ENCODE measurements at places on chromosomes 5 and 9.

GRCh38 chr5:142175039-142175438, 66.5 kb downstream of the NDFIP1 start:
- DNase-seq: no peak

DNA sequence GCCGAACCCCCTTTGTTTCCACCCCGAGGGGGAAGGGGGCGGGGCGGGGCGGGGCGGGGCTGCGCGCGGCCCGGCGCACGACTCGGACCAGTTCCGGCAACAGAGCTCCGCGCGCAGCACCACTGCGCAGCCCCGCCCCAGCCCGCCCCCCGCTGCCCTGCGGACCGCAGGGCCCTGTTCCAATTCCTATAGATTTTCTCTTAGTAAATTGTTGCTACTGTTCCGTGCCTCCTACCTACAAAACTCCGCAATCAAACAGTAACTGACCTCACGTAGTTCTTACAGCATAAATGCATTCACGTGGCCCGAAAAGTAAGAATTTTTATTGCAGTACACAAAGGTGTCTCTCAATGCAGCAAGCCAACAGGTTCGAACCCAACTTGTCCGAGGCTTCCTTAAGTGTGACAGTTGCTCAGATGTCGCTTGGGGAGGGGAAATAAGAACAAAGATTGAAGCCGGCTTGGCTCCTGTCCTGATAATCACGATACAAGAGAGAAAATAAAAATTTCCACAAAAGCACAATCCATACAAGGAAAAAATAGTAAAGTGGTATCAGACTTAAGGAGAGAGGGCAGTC, 1.2 kb upstream of the RNF38 start:
- DNase-seq: peak; percentile 80

GRCh38 chr5:134585966-134586365, 46.7 kb downstream of the SAR1B start:
- DNase-seq: no peak

GRCh38 chr5:60066502-60066901, 173.0 kb upstream of the PDE4D start:
- peak; percentile 77 for DNase-seq

- DNase-seq: no peak
Measured at GRCh38 chr5:37791321-37791720, 48.5 kb downstream of the GDNF start.

DNA sequence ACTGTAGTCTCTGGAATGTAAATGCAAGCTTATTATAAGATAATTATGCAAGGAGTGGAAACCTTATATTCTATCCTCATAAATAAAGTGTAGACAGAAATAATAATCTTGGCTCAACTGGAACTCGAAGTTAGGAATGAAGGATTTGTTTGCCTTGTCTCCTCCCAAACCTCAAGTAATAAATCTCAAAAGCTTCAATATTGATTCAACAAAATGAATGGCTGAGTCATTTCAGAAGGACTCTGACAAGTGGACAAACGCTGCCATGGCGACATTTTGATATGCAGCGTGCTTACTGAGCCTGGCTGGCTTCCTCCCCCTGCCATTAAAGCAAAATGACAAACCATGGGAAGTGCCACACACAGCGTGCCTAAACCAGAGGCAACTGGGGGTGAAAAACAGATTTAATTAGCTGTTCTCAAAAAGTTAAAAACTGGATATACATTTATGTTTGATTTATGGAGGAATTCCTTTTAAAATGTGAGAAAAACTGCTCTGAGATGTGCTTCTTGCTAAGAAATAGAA, 10.5 kb upstream of the ADGRV1 start:
- DNase-seq: peak; percentile 79

- no peak for DNase-seq
Measured at GRCh38 chr9:116574027-116574679, 113.0 kb upstream of the TRIM32 start.

DNA sequence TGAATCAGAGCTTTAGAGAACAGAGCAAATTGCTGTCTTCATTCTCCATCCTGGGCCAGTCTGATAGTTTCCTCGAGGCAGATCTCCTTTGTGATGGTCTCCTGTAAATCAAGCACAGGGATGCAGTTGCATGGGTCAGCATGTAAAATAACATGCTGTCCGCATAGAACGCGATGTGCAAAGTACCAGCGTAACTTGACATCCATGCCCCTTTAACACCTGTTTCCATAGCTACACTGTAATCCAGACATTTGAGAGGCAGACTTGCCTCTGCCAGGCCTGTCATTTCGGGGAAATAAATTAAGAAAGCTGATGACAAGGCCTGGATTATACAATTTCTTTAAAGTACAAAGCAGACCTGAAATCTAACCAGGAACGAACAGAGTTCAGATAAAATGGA, 413.5 kb downstream of the TLE4 start:
- no peak for DNase-seq

DNA sequence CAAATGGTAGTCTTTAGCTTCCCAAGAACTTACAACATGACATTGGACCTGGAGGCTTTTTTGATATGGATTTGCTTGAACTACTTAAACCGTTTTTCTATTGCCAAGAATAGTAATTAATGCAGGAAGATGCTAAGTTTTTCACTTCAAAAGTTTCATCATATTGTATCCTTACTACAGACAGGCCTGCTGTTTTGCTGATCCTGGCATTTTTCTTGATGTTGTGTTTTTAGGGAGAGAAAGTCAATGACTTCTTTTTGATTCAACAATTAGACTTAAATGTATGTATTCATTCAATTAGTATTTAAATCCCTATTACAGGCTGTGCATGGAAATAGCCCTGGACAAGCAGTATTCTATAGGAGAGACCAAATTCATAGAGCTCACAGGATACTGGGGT, 172.7 kb downstream of the TRPM3 start:
- no peak for DNase-seq

DNA sequence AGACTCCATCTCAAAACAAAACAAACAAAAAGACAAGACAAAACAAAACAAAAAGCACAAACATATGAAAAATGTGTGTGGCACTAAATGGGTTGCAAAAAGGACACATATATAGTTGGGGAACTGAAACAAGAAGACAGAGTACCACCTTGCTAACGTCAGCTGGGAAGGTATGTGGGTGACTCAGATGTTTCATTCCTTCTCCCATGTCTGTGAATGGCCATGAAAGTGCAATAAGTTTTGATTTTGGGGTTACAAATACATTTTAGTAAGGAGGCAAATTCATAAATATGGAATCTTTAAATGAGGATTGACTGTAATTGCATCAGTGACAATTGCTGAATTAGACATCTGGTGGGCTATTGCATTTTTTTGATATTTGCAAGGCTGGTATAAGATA, 81.6 kb upstream of the KLF4 start:
- DNase-seq: no peak

GRCh38 chr9:19232823-19233194, 2.3 kb downstream of the DENND4C start:
- DNase-seq: peak; percentile 29

DNA sequence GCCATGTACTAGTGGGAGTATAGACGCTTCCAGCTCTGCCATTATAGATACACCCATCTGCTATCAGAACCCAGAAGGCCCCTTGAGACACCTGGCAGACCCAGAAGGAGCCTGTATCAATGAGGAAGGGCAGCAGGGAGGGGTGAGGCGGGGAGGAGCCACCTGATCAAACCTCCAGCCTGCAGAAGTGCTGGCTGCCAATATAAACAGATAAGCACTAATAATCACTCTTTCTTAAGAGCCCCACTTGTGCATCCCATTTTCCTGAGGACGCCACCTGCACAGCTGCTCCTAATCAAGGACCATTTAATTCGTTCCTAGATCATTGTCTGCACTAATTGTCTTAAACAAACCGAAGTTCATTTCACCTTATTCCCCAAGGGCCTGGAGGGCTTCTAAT, 75.0 kb upstream of the NEK6 start:
- no peak for DNase-seq

DNA sequence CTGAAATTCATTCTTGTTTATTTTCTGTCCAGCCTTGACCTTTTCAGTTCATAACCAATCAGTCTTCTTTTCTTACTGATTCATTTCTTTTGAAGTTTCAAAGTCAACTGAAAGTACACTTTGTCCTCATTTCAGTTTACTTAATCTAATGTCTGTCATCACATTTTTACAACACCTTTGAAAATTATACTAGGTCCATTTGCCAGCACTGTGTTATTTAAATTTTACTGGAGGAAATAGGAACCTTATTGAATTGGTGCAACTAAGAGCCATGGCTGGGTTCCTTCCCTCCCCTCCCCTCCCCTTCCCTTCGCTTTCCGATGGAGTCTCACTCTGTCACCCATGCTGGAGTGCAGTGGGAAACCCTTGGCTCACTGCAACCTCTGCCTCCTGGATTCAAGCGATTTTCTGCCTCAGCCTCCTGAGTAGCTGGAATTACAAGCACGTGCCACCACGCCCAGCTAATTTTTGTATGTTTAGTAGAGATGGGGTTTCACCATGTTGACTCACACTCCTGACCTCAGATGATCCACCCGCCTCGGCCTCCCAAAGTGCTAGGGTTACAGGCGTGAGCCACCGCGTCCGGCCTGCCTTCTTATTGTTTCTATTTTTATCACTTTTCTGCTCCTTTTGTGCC, 6.3 kb downstream of the RMI1 start:
- peak; percentile 40 for DNase-seq

DNA sequence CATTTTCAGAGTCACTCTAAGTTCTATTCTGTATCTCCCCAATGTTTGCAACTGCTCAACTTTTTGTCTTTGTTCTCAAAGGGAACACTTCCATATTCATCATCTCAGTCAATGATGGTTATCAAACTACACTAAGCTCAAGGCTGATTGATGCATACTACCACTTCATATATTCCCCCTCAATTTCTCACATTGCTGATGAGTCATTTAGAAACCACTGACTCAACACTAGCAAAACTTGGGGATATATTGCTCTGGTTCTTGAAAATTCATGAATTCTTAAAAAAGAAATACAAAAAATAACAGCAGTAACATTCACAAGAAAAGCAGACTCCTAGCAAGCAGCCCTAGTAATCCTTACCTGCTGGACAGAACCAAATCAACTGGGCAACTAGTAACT, 52.2 kb downstream of the ABHD17B start:
- peak; percentile 59 for DNase-seq

- no peak for DNase-seq
Measured at GRCh38 chr5:18119156-18119785, 485.0 kb downstream of the TAF11L14 start.

DNA sequence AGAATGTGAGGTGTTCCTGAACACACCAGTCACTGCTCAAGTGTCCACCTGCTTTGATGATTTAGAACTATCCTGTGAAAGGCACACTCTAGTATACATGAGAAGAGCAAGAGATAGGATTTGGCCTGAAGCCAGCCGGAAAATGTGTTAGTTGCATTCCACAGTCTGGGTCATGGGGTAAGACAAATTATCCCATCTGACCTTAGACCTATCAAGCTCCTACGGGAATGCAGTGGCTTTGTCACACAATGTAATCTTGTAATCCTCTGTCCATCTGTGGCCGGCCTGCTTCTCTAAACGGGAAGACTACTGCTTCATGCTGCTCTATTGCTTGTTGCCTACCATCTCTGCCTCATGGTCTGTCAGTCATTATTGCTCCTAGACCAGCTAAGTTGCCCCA, 92.4 kb upstream of the PRRC1 start:
- no peak for DNase-seq

GRCh38 chr5:135973323-135974020, 18.7 kb upstream of the LECT2 start:
- DNase-seq: peak; percentile 47

DNA sequence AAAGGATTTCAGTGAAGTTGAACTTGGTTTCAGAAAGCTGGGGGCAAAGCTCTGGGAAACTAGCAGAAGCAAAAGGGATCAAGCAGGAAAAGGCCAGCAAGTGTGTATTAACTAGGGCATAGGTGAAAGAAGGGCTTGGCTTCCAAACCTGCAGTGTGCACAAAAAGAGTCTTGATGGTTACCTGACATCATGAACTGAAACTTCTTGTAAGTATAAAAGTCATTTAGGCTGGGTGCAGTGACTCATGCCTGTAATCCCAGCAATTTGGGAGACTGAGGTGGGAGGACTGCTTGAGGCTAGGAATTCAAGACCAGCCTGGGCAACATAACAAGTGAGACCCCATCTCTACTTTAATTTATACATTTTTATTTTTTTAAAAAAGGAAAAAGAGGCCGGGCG, 216.4 kb downstream of the EPB41L4A start:
- no peak for DNase-seq

DNA sequence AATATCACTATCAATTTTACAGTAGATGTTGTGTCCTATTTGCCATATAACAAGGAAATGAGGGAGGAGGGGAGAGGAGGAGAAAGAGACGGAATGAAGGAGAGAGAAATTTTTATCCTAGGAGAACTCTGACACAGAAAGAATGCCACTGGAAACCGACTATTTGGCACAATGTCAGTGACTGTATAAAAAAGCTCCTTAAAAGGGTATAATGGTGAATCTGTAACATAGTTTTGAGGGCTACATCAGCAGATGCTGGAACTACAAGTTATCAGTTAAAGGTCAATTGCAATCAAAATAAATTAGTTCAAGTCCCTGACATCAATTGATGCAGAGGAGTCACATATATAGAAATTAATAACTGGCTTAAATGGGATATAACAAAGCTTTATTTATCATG, 5.7 kb downstream of the EDIL3 start:
- DNase-seq: peak; percentile 93

GRCh38 chr5:8473827-8474568, 605.0 kb downstream of the MTRR start:
- no peak for DNase-seq

GRCh38 chr9:26891726-26892125, 876 bp downstream of the CAAP1 start:
- no peak for DNase-seq

DNA sequence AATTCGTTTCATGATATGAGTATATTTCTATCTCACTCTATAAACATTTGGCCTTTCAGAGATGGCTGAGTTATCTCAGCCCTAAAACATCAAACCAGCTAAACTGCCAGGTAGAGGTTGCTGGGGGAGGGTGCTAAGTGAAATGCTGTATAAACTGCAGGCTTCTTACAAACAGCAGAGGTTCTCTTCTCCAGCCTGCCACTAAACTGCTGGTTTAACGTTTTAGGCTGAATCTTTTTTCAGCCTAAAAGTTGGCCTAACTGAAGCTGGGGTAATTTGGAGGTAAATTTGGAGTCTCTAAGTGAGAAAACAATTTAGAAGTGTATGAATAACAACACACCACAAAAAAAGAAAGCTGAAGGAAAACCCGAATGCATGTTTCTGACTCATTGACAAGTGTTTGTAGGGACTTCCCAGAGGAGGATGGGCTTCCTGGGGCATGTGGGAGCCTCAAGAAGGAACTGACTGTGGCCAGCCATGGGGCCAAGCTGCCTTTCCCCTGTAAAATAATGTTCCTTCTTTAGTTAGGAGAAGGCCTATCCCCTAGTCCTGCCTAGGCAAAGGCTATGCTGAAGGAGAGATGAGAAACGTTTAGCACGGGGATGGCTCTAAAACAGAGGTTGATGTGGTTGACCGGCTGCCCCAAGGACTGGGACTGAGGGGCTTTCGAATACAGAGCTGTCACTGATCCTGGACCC, 44.3 kb downstream of the SLC28A3 start:
- peak; percentile 73 for DNase-seq

DNA sequence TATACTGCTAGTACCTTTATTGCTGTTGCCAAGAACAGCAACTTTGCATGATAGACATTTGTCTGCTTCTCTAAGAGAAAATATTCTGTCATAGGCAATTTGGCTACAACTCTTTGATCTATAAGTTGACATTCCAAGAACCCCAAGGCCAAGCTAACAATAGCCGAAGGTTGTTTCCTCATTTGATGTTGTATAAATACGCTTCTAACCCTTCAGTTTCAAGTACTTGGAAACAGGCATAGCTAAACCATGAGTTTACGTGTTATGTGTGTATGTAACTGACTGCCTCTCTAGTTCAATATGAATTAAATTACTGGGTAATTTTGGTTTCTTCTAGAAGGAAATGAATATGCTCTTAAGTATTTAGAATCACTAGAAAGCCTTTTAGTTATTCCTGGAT, 1034.0 kb downstream of the TLE4 start:
- DNase-seq: peak; percentile 29

Data from fibroblast of skin of right biceps (primary cell).